ENCODE measurements at places on chromosomes 13 and 19. TPM values are rescaled to one million over a fixed set of nuclear protein-coding genes. Genes with fewer than 3 reads are reported as not detected.

C19orf38 gene
- total RNA-seq: 0.76 TPM

EHD2 gene
- 74.1 TPM for total RNA-seq

ZNF146 gene
- total RNA-seq: 132 TPM

RFPL4A gene
- under 0.01 TPM for total RNA-seq

WDR83 gene
- total RNA-seq: 8.8 TPM

SULT2A1 gene
- not detected for total RNA-seq

FGF22 gene
- not detected for total RNA-seq

RFXAP gene
- total RNA-seq: 1.3 TPM
